ENCODE measurements at places on chromosomes 7 and 10.

DNA sequence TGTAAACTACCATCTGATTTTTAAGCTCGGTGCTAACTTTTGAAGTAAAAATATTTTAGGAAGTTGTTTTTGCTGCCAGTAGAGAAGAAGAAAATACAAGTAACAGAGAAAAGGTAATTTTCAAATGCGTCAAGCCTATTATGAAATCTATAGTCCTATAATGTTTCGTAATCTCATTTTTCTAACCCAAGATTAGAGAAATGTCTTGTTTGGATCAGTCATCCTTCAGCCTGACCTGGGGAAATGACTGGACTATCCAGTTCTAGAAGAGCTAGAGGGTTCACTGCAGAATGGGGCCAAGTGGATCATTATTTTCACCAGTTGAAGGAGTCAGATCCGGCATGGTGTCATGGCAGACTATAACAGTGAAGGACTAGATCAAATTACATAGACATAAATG is 62.7 kb upstream of the FGL2 start:
- no peak for DNase-seq

DNA sequence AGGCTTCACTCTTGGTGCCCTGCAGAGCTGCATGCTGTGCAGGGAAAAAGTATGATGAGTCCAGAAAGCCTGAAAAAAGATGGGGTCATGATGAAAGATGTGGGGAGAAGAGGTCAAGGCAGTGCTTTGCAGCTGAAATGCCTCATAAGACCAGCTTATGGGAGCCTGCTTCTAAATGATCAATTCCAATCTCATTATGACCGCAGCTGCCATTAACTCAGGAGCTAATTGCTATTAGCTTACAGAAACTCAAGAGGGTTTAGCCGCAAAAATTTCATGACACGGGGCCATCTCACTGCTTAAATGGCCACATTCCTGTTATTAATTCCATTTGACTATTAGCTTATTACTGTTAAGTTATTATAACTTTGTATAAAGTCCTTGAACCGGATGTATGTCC is 502.9 kb upstream of the ZMIZ1 start:
- DNase-seq, result no peak

- no peak for DNase-seq
Observed at GRCh38 chr10:60662917-60663614, 115.2 kb upstream of the CDK1 start.

GRCh38 chr10:62250594-62251198 is 17.9 kb downstream of the RTKN2 start:
- DNase-seq, result no peak

DNA sequence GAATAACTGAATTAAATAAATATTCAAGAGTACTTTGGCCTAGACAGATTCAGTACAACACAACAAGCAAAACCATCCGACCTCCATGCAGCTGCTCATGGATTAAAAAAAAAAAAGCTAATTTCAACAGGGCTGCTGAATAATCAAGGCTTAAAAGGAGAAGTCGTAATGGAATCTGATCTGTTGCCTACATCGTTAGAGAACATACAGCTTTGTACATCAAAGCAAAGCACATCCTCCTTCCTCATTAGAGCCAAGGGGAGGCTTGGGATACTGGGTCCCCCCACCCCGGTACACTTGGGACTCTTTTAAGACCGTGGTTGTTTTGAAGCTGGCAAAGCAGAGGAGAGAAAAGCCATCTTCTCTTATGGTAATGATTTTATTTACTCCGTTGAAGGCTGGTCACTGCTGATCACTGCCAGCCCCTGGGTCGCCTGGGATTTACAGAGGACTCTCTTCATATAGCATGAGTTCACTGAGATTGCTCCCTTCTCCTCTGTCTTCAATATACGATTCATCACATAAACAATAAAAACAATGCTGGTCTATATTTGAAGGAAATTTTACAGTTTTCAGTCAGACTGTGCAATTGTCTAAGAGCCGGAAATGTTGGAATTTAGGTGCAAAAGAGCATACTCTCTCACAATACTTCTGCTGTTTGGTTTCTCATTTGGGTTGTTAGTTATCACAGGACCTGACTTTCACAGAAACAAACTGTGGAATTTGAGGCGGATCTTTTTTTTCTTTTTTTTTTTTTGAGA is 148.8 kb downstream of the FAM107B start:
- no peak for DNase-seq

DNA sequence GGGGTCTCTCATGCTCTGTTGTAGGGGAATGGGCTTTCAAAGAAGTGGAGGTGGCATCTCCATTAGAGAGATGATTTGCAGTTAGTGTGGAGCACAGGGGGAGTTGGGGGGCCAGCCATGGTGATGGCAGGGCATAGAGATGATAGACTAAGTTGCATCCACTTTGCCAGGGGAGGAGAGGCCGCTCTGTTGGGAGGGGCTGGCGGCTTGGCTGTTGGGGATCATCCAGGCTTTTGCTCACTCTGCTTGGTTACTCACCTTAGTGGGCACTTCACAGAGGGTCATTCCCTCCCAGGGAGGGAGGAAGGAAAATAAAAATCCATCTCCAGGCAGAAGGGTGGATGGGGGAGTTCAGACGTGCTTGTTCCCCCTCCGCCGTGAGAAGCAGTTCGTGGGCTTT is 31.4 kb upstream of the CDH23 start:
- DNase-seq, result no peak

- no peak for DNase-seq
Observed at GRCh38 chr10:7969623-7970022, 84.9 kb upstream of the GATA3 start.

- peak; percentile 80 for DNase-seq
Observed at GRCh38 chr7:4631380-4632179, 50.5 kb upstream of the FOXK1 start.

DNA sequence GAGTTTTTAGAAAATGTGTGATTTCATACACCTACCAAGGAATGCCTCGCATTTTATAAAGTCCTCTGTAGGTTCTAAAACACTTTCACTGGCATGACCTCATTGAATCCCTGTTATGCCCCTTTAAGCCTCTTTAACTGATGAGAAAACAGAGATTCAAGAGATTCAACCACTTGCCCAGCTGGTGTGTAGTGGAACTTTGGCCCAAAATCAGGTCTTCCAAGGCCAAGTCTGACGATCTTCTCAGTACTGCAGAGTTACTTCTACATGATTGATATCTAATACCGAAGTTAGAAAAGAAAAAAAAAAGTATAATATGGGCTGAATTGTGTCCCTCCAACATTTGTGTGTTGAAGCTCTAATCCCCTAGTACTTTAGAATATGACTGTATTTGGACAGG is 202.0 kb downstream of the WDR11 start:
- no peak for DNase-seq

DNA sequence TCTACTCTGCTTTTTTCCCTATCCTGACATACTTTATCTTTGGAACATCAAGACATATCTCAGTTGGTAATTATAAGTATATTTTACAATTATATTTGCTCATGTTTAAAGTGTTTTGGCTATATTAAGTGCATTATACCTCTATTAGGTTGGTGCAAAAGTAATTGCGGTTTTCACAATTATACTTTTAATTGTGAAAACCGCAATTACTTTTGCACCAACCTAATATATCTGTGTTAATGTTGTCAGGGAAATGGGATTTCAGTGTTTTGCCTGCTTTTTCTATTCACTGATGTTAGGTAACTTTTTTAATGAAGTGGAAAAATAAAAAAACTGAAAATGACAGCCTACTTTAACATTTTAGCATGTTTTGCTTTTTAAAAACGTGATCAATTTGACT is 11.6 kb downstream of the SLC26A4 start:
- no peak for DNase-seq

GRCh38 chr10:16436758-16437539 is at the start of gene PTER:
Gene PTER (plus strand): TSS chr10:16437010. CDS start chr10:16484385, 47,375 bp downstream.
- peak; percentile 75 for DNase-seq

DNA sequence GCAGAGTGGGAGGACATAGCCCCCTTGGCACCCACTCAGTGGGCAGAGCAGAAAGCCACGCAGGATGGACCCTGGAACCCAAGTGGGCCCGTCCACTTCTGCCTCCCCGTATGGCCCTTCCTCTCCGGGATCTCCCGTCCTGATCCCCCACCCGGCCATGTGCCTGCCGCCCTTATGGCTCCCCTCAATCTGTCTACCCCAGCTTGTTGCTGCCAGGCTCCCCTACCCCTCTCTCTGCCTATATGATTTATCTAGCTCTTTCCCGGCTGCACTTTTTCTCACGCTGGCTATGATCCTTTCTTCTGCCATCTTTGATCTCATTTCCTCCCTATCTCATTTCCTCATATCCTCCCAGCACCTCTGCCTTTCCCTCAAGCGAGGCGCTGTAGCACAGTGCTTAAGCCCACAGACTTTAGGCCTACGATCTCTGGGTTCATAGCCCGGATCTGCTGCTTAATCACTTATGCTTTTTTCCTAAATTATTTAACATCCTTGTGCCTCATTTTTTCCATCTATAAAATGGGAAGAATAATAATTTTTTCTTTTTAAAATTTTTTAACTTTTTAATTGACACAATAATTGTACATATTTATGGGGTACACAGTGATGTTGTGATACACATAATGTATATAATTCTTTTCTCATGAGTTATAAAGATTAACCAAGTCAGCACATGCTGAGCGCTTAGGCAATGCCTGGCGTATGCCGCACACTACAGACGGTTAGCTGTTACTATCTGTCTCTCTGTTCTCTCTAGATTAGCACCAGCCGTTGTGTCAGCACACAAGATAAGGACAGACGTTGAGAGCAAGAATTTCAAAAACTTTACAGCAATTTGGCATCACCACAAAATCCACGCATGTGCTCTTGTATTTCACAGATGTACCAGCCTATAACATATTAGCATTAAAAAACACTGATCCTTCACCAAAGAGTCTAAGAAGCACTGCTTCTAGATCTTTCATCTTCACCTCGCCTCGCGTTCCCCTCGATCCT is 18.1 kb downstream of the KCNH2 start:
- DNase-seq, result no peak

GRCh38 chr7:92682903-92683539 is 92.8 kb upstream of the FAM133B start:
- no peak for DNase-seq

- peak; percentile 86 for DNase-seq
Observed at GRCh38 chr10:79243181-79244067, 103.8 kb upstream of the PPIF start.

DNA sequence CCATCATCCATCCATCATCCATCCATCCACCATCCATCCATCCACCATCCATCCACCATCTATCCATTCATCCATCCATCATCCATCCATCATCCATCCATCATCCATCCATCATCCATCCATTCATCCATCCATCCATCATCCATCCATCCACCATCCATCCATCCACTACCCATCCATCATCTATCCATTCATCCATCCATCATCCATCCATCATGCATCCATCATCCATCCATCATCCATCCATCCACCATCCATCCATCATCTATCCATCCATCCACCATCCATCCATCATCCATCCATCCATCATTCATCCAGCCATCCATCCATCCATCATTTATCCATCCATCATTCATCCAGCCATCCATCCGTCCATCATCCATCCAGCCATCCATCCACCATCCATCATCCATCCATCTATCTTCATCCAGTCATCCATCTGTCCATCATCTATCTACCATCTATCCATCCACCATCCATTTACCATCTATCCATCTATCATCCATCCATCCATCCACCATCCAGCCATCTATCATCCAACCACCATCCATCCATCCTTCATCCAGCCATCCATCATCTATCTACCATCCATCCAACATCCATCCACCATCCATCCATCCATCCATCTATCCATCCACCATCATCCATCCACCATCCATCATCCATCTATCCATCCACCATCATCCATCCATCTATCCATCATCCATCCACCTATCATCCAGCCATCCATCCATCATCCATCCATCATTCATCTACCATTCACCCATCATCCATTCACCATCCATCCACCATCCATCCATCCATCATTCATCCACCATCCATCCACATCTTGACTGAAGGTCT is 153.8 kb downstream of the SH3PXD2A start:
- no peak for DNase-seq

All from head of caudate nucleus (tissue), 42 donors.